ENCODE measurements at places on chromosomes 3 and 15.

DNA sequence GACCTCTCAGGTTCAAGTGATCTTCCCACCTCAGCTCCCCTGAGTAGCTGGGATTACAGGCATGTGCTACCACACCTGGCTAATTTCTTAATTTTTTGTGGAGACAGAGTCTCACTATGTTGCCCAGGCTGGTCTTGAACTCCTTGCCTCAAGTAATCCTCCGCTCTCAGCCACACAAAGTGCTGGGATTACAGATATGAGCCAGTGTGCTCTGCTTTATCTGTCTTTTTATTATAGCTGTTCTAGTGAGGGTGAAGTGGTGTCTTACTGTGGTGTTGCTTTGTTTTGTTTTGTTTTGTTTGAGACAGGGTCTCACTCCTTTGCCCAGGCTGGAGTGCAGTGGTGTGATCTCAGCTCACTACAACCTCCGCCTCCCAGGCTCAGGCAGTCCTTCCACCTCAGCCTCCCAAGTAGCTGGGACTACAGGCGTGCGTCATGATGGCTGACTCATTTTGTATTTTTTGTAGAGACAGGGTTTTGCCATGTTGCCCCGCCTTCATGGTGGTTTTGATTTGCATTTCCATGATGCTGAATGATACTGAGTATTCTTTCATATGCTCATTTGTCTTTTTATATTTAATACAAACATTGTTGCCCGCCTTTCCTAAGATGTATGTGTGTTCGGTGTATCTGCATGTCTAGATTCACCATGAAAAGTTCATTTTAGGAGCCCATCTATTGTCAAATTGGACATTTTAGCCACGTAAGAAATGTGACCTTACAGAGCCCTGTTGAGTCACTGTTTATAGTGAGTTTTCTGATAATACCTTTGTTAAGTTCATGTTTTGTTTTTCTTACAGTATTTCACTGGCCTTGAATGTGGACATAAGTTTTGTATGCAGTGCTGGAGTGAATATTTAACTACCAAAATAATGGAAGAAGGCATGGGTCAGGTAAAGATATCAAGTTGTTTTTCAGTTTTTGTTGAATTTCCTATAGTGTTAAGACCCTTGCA, 80.6 kb downstream of the ARIH1 start:
- peak; percentile 45 for DNase-seq

GRCh38 chr3:149368201-149368673, 9.2 kb downstream of the TM4SF1 start:
- DNase-seq = no peak

DNA sequence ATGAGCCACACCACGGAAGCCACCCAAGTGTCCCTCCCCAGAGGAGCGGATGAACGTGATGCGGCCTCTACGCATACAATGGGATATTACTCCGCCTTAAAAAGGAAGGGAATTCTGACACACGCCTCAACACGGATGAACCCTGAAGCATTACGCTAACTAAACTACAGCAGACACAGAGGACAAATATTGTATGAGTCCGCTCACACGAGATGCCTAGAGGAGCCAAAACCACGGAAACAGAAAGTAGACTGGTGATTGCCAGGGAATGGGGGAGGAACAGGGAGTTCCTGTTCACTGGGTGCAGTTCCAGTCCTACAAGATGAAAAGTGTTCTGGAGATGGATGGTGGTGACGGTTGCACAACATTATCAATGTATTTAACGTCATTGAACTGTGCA, 32.7 kb downstream of the SRGAP3 start:
- DNase-seq = peak; percentile 45

DNA sequence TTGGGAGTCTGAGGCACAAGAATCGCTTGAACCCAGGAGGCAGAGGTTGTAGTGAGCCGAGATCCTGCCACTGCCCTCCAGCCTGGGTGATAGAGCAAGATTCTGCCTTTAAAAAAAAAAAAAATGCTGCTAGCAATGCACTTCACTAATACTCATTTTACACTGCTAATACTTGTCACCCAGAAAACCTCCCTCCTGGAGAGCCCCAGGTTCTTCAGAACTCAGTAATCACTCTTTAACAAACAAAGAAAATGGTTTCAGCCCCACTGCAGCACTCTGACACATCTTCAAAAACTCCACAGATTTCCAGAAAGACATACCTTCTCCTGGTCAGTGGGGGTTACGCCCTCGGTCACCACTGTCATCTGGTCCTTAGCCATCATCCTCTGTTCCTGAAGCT, 366.7 kb downstream of the SHQ1 start:
- no peak for DNase-seq

- DNase-seq = peak; percentile 41
Observed at GRCh38 chr3:53114412-53115074, 15.7 kb downstream of the RFT1 start.
